ENCODE measurements at places on chromosomes 3 and 15.

DNA sequence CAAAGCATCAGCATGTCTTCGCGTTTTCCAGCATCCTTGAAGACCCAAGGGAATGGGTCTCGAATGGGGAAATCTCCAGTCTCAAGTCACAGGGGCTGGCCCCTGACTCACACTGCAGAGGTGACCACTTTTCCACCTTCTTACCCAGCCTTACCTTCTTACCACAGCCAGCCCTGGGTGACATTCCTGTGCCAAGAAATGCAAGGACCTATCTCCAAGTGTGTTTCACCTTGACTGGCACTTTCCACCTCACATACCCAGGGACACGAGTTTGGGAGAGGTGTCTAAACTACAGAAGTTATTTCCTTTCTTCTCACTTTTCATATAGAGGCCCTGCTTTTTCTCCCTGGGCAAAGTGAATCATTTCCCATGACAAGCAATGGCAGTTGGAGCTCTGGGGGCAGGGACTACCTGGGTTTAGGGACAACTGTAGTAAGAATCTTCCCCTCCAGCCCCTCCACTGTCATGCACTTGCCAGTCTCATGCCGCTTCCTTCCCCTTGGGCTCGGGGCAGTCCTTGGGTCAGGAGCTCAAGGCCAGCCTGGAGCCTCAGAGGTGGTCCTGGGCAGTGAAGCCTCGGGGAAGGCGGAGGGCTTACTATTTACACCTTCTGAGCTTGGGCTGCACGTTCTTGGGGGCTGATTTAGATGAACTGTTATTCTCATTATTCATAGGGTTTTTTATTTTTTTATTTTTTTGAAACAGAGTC, 16.8 kb downstream of the PAQR5 start:
- no peak for DNase-seq

- DNase-seq, result no peak
Observed at GRCh38 chr15:92906563-92907081, 6.5 kb downstream of the CHD2 start.

DNA sequence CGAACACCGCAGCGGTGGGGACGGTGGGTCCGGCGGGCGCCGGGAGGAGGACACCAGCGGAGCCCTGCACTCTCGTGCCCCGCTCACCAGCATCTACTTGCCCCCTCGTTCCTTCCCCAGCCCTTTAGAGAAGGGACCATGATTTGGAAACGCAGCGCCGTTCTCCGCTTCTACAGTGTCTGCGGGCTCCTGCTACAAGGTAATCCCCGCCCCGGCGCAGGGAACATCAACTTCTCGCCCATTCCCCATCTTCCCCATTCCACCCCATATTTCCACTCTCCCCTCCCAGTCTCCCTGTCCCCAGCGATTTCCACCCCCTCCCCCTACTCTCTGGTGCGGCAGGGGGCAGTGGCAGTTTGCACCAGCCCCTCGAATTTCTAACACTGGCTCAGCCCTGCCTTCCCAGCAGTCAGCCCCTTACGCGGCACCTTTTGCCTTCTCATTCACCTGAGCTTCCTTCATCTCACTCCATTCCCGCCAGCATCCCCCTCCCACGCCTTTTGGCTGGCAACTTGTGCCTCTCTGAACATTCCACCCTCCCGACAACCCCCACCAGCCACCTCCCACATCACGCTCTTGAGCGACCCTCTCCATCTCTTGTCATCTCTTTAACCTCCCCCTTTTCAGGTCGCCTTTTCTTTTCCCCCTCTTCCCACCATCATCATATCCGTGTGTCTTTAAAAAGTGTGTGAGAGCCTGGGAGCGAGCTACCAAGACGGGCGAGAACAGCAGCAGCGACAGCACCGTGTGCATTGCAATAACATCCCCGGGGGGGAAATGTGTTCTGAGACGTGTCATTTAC, 882 bp downstream of the CADM2 start:
- DNase-seq, result no peak

- no peak for DNase-seq
Observed at GRCh38 chr3:125367403-125368230, 7.5 kb downstream of the ZNF148 start.

- DNase-seq, result no peak
Observed at GRCh38 chr3:118850687-118851086, 184.0 kb downstream of the IGSF11 start.

DNA sequence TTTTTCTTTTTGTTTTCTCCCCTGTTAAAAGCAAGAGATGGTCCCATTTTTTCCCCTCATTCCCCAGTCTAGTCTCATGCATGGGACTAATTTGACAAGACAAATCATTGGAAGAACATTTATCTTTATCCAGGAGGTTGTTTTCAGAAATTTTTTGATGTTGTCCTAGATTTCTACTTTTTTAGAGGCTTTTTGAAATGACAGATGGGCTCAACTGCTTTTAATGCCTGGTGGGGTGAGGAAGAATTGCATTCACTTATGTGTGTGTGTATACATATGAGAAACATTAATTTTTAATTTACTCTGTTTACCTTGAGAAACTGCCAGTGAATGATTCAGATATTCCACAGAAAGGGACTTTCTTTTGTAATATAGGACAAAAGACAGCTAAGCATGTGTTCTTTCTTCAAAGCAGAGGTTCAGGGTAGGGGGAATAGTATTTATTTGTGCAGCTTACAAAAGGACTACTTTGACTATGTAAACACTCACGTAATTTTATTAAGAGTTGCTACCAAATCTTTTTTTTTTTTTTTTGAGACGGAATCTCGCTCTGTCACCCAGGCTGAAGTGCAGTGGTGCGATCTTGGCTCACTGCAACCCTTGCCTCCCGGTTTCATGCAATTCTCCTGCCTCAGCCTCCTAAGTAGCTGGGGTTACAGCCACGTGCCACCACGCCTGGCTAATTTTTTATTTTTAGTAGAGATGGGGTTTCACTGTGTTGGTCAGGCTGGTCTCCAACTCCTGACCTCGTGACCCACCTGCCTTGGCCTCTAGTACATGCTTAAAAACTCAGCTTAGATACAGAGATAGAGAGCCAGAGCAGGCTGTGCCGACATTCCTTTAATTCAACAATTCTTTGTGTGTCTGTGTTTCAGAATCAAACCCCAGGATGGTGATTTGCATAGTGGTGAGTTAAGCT, 130.1 kb upstream of the RARB start:
- no peak for DNase-seq

- no peak for DNase-seq
Observed at GRCh38 chr15:39188314-39188713, 392.6 kb upstream of the THBS1 start.

DNA sequence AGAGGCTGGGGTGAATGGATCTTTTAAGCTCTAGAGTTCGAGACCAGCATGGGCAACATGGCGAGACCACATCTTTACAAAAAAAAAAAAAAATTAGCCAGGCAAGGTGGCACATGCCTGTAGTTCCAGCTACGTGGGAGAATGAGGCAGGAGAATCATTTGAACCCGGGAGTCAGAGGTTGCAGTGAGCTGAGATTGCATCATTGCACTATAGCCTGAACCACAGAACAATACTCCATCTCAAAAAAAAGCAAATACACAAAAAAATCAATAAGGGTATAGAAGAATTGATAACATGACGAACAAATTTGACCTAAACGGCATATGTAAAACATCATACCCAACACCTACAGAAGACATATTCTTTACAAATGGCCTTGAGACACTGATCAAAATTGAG, 668.4 kb downstream of the MECOM start:
- no peak for DNase-seq

DNA sequence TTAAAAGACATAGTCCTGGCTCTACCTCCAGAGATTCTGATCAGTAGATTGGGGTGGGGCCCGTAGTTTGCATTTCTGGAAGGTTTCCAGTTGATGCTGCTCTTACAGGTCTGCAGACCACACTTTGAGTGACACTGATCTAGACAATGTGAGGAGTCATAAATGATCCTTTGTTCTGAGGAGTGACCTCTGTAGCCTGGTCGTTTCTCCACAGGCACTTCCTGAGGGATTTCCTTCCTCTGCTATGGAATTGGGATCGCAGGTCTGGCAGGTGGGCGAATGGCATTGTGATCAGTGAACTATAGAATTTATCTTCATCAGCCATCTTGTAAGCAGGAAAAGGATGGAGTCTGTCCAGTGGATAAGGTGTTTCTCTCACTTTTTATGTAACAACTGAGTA, 5.5 kb downstream of the GFM1 start:
- DNase-seq, result no peak

GRCh38 chr3:45272032-45272810, 46.1 kb upstream of the TMEM158 start:
- DNase-seq, result no peak

DNA sequence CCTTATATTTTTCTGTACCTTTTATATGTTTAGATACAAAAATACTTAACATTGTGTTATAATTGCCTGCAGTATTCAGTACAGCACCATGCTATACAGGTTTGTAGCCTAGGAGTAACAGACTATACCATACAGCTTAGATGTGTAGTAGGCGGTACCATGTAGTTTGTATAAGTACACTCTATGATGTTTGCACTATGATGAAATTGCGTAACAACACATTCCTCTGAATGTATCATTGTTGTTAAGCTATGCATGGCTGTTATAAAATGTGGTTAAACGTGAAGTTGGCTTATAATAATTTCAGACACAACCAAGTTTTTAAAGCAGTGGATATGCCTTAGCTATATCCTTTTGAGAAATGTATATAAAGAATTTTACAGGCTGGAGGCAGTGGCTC, 328.3 kb downstream of the PLCL2 start:
- DNase-seq, result no peak

GRCh38 chr15:83207009-83207659, 489 bp downstream of the HDGFL3 start:
- no peak for DNase-seq

- DNase-seq, result no peak
Observed at GRCh38 chr3:134802428-134803050, 7.5 kb downstream of the EPHB1 start.

DNA sequence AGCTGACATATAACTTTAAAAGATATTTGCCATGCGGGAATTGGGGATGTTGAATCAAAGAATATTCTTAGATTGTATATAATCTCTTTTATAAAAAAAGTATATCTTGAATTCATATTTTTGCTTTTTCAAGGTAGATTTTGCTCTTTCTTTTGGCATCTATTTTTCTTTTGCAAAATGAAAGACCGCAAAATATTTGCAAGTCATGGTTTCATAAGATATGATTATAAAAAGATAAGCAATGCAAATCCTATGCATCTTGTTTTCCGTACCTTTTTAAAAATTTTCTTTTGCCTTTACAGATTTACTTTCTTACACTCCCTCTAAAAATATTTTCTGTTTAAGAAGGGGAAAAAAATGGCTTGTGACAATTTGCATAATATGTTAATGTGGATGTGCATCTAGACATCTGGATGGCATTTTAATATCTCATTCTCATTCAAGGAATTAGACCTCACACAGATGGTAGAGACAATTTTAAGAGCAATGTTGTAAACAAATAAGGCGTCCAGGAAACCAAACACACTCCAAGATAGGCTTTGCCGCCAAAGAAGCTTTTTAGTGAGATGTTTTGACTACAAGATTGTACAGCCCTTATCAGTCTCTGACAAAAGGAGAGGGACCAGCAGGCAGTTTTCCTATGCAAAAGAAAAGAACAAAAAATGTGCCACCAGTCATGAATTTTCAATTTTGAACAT, 371.1 kb downstream of the CHL1 start:
- no peak for DNase-seq

DNA sequence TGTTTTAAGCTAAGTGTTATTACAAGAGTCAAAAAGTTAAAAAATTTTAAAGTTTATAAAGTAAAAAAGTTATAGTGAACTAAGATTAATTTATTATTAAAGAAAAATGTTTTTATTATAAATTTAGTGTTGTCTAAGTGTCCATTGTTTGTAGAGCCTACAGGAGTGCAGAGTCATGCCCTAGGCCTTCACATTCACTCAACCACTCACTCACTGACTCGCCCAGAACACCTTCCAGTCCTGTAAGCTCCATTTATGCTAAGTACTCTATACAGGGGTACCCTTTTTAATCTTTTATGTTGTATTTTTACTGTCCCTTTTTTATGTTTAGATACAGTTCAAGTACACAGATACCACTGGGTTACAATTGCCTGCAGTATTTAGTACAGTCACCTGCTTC, 37.2 kb downstream of the EEFSEC start:
- no peak for DNase-seq

DNA sequence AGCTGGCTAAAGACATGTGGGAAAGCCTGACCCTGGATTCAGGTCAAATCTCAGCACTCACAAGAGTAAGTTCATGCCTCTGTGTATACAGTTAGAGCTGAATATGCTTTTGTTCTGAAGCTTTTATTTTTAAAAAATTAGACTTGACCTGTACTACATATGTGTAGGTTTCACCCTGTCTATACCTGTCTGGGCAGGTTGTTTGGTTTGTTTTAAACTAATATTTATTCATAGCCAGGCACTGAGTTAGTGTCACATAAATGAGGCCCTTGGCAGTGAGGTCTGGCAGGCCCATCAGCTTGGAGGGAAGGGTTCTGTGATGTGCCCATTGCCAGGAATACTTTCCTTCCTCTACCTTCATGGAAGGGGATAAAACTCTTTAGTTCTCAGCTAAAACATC, 1.9 kb downstream of the DNAJA4 start:
- DNase-seq, result no peak
